ENCODE measurements at places on chromosomes 11 and 22.

DNA sequence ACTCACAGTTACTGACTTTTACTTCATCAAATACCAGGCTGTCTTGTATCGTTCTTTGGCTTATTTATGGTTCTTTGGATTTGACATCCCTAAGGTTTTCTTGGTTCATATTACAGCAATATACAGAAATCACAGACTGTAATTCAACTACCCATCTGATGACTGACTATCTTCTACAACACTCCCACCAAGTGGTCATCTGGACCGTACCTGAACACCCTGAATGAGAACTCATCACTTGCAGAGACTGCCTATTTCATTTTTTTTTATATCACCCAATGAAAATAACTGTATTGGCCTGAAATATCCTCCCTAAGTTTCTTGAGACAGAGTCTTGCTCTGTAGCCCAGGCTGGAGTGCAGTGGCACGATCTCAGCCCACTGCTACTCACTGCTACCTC lies 9.5 kb upstream of the UPB1 start:
- DNase-seq, result no peak

- DNase-seq, result no peak
Observed at GRCh38 chr11:134199531-134199930, 24.2 kb downstream of the NCAPD3 start.

GRCh38 chr11:16392616-16393015 lies 36.3 kb upstream of the SOX6 start:
- no peak for DNase-seq

- no peak for DNase-seq
Observed at GRCh38 chr11:35323076-35323868, 96.1 kb downstream of the SLC1A2 start.

- no peak for DNase-seq
Observed at GRCh38 chr11:62719302-62719978, 7.8 kb downstream of the HNRNPUL2 start.

DNA sequence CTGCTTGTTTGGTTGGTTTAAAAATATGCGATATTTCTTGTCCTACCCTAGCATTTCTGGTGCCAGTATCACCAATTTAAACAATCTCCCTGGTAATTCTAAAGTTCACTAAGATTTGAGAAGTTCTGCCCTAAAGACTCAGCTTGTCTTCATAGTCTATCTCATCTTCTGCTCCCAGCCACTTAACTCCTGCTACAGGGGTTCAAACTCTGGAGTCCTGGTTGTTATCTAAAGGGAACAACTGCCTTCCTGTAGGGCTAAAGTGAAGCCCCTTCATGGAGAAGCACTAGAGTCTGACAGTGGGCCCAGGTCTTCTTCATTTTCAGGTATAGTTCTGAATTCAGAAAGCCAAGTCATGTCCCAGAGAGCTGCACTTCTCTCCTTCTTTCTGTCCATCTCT lies 73.2 kb downstream of the CTNND1 start:
- DNase-seq, result no peak

- no peak for DNase-seq
Observed at GRCh38 chr11:119089319-119089718, 4.6 kb downstream of the HMBS start.

DNA sequence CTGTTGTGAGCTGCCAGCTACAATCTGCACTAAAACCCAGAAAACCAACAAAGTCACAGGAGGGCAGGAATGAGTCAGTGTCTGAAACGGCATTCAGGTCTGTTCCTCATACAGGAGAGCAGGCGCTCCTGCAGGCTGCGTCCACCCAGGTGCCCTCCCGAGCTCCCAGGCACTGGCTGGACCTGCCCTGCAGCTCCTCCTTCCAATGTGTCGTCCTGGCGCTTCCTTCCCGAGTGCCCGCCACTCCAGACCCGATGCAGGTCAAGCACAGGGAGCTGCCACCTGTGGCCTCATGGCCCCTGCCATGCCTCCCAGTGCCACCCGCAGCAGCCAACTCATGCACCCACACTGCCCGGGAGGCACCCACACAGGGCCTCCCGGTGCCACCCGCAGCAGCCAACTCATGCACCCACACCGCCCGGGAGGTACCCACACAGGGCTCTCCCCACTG lies 12.0 kb downstream of the BRD1 start:
- no peak for DNase-seq

All from stimulated activated CD8-positive, alpha-beta memory T cell treated with anti-CD3 and anti-CD28 coated beads, Interleukin-15, amount 100 ng/mL, for 24 hours (primary cell).